ENCODE measurements at places on chromosomes 16 and 17. TPM values are rescaled to one million over a fixed set of nuclear protein-coding genes. Genes with fewer than 3 reads are reported as not detected.

Gene SMPD3
- 0.15 TPM for polyA plus RNA-seq

DNA sequence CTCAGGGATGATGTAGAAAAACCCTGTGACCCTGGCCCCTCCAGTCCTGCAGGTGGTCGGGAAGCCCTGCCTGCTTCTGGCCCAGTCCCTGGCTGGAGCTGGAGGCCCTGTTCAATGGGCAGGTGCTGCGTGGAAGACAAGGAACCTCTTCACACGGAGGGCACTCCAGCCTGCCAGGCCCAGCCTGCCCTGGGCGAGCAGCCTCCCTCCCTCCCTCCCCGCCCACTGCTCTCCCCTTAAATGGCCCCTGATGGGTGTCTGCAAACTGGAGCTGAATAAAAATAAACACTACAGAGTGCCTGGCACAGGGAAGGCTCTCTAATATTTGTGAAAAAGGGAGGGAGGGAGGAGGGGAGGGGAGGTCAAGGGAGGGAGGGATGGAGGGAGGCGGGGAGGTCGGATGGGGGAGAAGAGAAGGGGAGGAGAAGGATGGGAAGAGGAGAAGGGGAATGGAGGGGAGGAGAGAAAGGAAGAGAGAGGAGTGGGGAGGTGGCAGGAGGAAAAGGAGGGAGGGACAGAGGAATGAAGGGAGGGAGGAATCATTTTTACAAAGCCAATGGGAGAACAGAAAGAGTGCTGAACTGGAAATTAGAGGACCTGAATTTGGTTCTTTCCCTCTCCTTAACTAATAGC is 222.8 kb upstream of the TNRC6C start:
- DNase-seq: peak; percentile 78

DNA sequence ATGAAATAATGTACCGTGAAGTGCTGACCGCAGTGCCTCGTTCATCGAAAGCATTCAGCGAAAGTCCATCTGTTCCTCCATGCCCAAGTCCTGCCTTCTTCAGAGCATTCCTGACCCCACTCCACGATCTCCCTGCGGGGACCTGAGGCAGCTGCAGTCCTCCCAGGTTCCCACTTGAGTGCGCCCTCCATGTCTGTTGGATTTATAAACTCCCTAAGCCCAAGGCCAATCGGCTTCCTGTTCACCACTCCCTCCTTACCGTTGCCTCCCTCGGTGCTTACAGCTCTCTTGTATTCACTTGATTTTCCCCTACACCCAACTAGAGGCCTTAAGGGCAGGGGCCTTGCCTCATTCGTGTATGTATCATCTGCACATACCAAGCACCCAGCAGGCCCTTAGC is 2.8 kb downstream of the RAD51D start:
- no peak for DNase-seq

Gene ITGAD
- polyA plus RNA-seq: not detected

Gene ANKRD40
- 20.6 TPM for polyA plus RNA-seq
